ENCODE measurements at places on chromosomes 3 and 15.

GRCh38 chr3:195030791-195031321 lies 240.1 kb downstream of the XXYLT1 start:
- DNase-seq: no peak

DNA sequence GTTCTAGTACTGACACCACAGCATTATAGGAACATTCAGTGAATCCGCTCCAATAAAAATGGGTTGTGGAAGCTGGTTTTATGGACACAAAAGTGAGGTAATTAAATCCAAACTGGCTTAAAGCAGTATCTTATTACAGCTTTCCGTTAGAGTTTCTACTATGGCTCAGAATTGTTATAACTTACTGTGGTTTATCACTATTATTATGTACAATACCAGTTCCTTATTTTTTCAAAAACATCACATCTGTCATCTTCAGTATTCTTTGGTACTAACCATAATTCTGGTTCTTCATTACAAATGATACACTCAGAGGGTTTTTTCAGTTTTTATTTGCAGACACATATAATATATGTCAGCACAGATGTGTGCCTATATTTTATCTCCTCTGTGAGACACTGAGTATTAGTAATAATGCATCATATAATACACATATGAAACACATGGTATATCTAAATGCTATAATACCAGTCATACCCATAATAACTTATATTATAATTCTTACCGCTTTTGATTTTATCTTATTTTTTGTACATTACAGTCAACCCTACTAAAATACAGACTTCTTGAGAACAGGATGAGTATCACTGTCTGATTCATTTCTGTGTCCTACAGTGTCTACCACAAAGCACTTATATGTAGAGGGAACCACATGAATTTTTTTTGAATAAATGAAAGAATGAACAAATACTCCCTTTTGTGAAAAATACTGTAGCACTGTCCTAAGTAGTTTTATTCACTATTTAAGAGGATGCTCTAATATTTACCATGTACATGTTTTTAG lies 39.0 kb downstream of the CMSS1 start:
- no peak for DNase-seq

GRCh38 chr3:46222435-46223161 lies 14.5 kb upstream of the CCR1 start:
- no peak for DNase-seq

DNA sequence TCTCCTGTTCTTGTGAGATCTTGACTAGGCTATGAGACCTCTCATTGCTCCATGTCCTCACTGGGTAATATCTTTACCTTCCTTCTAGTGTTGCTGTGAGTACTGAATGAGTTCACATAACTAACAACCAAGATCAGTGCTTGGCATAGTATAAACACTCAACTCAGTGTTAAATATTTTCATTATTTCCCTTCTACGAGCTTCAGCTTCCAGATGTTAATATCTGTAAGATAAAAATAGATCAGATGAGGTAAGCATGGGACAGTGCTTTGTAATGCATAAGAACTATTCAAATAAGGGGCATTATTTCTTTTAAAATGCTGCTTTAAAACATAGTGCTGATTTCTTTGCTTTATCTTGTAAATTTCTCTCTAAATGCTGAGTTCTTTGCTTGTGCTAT lies 130.8 kb downstream of the DIPK2A start:
- no peak for DNase-seq

DNA sequence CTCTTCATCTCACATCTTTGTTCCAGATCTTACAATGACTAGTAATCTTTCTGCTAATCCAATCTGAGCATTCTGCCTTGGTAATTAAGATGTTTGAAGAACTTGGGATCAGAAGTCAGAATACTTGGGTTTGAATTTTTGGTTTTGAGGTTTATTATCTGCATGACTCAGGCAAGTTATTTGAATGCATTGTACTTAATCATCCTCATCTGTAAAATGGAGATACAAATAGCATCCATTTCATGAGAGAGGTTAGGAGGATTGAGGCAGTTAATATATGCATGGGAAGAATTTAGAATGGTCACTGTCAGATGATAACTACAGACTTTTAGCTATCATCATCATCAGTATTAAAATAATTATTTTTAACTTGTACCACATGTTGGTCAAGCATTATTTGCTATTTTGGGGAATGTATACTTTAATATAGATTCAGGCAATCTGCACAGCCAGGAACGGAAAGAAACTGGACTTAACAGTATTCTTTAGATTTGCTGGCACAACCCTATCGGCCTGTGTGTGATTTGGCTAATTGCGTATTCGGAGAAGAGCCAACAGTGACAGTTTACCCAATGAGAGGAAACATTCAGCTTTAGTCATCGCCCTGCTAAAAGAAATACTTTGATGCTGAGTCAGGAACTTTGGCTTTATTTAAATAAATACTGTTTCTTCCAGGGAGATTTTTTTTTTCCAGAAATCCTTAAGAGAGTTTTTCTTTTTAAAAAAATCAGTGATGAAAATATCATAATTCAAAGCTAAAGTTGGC lies 600.0 kb downstream of the ROBO1 start:
- DNase-seq: no peak

DNA sequence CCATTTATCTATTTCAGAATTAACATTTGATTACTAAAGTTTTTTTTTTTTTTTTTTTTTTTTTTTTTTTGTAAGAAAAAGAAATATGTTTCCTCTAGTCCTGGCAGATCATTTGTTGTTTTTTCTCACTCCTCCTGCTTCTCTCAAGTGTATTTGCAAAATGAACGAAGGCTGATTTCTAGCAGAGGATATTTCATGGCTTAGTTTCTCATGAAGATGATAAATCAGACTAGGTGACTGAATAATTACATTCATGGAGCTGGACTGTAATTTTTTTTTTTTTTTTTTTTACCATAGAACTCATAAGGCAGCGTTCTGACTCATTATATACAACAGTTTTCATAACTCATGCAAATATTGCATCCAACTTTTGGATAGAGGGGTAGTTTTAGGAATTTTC lies 332.5 kb upstream of the SEMA6D start:
- no peak for DNase-seq

GRCh38 chr3:55854494-55854893 lies 367.4 kb upstream of the WNT5A start:
- DNase-seq: no peak

DNA sequence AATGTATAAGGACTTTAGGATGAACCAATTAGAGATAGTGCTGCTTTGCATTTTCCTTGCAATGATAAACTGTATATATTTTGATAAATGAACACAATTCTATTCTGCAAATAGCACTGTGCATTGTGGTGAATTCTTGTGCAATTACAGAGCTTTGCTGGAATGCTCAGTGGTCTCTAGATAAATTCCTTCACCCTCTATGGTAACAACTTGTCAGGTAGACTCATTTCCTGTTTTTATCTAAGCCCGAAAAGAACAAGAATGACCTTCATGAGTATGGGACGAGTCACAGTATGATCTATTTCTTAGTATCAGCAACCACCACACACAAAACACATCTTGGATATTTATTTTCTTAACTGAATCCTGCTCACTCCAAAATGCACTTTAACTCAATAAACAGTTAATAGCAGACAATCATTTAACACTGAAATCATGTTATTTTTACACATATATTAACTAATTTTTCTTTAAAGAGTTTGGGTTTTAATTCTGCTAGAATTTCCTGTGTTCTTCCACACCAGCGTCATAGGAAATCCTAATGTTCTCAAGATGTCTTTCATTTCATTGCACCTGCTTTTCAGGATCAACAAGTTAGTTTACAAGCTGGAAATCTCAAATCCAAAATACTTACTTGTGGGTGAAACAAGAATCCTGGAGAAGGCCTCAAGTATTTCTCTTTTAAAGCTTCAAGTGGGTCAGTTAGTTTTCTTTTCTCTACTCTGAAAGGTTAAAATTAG lies 551.2 kb downstream of the MECOM start:
- DNase-seq: no peak
